Mammary epithelial cell (primary cell): ENCODE measurements at places on chromosomes 7 and 10.

GRCh38 chr10:132556994-132557441, 19.4 kb downstream of the INPP5A start:
- DNase-seq, result no peak

DNA sequence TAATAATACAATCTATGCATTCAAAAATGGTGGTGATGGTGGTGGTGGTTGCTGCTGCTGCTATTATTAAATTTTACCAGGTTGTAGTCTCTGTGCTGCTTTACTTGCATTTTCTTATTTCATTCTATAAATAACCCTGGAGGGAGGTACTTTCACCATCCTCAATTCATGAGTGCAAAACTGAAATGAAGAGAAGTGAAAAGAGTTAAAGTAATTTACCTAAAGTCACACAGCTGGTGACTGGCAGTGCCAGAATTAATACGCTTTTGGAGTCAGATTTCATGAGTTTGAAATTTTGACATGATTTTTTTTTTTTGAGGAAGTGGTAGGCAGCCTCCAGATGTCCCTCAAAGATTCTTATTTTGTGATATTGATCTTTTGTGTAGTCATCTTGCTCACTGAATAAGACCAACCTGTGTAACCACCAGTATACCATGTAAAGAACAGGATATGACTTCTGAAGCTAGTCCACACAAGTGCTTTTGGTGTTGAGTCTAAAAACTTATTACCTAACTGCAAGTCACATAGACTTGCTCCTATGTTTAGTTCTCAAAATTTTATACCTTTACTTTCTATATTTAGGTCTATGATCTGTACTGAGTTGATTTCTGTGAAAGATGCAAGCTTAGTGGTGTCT, 218.8 kb downstream of the ZWINT start:
- DNase-seq, result no peak

DNA sequence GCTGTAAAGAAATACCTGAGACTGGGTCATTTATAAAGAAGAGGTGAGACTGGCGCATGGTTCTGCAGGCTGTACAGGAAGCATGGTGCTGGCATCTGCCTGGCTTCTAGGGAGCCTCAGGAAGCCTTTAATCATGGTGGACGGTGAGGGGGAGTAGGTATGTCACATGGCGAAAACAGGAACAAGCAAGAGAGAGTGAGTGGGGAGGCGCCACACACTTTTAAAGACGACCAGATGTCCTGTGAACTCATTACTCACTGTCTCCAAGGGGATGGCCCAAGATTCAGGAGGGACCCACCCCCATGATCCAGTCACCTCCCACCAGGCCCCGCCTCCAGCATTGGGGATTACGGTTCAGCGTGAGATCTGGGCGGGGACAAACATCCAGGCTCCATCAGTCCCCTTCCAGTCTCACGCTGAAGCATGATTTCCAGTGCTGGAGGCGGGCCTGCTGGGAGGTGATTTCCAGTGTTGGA, 3.2 kb downstream of the ZNF316 start:
- DNase-seq, result no peak

DNA sequence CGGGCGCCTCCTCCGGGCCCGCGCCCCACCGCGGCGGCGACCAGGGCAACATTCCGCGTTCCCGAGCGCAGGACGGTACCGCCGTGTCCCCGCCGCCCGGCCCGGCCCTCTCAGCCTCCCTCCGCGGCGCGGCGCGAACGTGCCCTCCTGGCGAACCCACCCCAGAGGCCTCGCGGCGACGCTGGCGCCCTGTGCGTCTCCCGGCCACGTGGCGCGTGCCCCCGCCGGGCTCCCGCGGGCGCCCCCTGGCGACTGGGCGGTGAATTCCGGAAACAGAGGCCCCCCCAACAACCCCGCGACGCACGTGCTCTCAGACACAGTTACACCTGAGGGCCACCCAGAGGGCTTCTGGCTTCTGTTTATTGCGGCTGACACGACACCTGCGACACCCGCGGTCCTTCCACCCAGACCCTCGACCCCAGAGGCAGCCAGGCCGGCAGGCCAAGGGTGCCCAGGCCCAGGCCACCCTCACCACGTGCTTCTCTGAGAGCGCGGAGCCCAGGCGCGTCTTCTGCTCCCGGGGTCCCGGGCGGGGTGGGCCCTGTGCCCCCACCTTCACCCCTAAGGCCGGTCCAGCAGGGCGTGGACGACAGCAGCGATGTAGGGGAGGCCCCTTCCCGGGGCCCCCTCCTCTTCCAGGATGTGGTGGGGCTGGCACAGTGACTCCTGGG, at the start of gene SAP25:
TSS of gene SAP25 (minus strand) at position 210 of the 671 bp plus-strand sequence. CDS start at position 52, 158 bp downstream.
- DNase-seq, result no peak

GRCh38 chr10:132939957-132940790, 2.2 kb downstream of the CFAP46 start:
- DNase-seq, result no peak

DNA sequence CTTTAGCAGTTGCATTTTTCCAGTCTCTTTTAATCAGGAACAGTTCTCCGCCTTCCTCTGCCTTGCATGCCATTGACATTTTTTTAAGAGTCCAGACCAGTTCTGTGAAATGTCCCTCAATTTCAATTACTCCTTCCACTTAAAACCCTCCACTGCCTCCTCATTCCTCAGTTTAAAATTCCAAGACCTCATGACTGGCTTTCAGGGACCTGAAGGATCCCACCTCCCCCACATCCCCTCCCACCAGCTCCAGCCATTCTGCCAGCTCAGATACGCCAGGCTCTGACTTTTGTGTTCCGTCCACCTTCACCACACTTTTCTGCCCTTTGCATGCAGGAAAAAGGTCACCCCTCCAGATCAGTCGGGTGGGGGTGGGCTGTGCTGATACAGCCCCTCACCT, 8.7 kb downstream of the TNRC18 start:
- DNase-seq, result no peak

DNA sequence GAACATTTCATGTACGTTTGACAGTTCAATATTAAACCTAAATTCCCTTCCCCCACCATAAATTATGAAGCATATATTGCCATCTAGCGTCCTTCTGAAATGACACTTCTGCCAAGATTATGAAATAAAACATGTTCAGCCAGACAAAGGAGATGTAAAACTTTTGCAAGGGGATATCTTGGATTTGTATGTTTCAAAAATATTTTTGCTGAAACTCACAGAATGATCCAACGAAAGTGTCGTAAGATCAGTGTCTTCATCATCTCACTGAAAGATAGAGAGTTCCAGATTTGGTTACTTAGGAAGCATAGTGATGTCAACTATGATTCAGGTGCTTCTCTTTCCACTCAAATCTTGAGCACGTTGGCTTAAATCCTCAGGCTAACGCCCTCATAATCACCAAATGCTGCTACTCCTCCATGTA, 904.3 kb downstream of the XPNPEP1 start:
- DNase-seq, result peak; percentile 2

DNA sequence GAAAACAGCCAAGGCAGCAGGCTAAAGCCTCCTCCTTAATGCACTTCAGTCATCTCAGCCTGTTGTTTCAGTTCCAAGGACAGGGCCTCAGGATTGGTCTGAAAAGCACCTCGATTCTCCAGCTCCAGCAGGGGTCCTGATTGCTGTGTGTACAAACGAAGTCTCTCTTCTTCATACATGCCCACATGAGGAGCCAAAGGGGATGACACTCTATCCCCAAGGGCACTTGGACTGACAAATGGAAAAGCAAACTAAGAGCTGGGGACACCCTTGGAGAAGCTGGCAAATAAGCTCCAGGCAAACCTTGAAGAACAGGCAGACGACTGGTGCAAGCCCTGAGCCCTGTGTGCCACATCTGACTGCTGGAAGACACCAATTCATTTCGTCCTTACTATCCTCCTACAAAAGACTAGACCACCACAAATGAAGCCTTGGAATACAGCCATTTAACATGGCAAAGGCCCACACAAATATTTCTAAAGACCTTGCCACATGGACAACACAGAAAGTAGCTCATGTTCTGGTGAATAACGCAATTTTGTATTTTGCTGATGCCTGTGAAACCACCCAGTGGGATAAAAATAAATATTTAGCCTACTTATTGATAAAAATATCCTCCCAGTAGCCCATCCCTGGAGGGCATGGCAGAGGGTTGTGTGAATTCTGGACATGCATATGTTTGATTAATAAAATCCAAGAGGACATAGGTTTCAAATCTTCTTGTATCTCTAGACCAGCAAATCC, 61.9 kb downstream of the PARD3 start:
- no peak for DNase-seq

DNA sequence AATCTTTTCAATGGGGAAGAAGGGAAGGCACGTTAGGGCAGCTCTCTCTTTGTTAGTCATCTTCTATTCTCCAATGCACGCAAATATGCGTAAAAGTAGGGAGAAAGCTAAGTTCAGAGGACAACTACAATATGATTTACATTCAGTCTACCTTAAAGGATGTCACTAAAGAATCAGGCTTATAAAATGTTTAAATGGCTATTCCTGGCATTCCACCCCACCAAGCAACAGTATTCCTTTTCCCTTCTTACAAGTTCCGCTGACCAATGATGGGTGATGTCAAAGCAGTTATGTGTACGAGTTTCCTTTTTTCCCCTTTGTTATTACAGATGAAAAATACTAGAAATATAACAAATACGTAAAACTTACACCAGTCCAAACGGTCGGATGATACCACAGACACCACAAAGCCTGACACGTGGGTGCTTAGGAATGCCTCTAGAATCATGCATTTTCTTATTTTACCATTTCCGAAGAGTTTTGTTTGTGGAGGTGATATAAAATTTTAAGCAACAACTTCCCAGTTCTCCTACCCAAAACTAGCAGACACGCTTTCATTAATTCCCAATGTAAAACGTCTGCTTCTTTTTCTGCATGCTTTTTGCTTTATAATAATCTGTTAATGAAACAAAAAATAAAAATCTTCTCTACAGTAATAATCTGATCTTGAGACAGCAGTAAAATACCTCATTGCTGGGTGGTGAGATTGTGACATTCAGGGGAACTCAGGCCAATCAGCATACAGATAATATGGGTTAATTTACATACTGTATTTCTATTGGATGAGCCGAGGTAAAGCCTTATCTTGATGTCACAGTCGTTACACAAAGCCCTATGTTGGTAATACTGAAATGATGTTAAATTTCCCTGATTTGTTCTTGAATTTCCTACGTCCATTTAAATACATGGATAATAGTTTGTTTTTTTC, 708 bp upstream of the GPR85 start:
- DNase-seq, result no peak

DNA sequence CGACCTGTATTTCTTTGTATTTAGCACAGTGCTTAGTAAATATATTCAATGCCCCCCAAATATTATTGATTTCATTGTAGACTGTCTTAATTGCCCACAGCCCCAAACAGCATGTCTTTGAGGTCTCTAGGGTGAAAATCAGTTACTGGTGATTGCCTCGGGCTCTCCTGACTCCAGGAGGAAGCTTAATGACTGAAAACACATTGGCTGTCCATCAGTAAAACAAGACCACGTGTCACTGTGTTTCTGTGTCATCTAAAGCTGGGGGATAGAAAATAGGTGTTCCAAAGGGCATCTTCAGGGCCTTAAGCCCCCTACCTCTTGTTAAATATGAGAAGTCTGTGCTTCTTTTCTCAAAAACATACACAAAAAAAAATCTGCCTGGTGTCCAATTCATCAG, 67.9 kb downstream of the CACNA2D1 start:
- DNase-seq, result no peak

- DNase-seq, result no peak
Observed at GRCh38 chr10:33674491-33674890, 340.0 kb upstream of the NRP1 start.

DNA sequence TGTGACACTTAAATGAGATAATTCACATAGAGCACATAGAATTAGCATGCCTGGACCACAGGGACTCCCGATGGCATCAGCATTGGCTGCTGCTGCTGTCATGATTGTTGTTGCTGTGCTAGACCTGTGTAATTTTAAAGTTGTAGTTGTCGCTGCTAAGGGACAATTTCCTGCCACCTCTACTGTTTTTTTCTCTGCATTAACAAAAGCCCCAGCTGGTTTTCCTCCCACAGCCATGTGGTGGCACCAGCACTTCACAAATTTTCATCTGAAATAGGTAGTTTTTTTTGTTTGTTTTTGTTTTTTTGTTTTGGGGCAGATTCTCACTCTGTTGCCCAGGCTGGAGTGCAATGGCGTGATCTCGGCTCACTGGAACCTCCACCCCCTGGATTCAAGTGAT, 25.4 kb upstream of the PRXL2A start:
- DNase-seq, result peak; percentile 27

- DNase-seq, result peak; percentile 67
Observed at GRCh38 chr7:46972205-46972604, 609.7 kb downstream of the TNS3 start.

GRCh38 chr10:114045136-114046086, 1.7 kb downstream of the ADRB1 start:
- DNase-seq, result no peak

- DNase-seq, result no peak
Observed at GRCh38 chr10:3255616-3256015, 83.0 kb upstream of the PITRM1 start.

- DNase-seq, result peak; percentile 85
Observed at GRCh38 chr7:30549931-30550493, 44.7 kb upstream of the GARS1 start.

- DNase-seq, result peak; percentile 5
Observed at GRCh38 chr7:30062587-30062986, 34.4 kb downstream of the PLEKHA8 start.

DNA sequence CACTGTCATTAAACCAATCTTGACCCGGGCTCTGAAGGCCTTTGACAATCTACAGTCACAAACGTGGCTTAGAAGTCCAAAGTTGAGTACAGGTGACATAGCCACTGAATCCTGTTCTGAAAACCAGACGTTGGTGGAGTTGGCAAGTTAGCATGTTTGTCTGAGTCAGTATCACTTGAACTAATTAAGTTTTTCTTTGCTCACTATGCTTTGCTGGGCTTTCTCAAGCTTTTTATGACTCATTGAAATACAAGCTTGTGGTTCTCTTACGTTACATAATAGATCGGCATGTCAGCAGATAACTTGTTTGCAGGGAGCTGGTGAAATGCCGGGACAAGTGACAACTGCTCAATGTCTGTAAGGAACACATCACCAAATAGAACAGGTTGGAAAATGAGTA, 53.8 kb downstream of the ARL5B start:
- DNase-seq, result peak; percentile 89

GRCh38 chr10:106559442-106559841, 605.1 kb downstream of the SORCS1 start:
- peak; percentile 78 for DNase-seq

- no peak for DNase-seq
Observed at GRCh38 chr7:128738570-128739047, 550 bp upstream of the CALU start.

DNA sequence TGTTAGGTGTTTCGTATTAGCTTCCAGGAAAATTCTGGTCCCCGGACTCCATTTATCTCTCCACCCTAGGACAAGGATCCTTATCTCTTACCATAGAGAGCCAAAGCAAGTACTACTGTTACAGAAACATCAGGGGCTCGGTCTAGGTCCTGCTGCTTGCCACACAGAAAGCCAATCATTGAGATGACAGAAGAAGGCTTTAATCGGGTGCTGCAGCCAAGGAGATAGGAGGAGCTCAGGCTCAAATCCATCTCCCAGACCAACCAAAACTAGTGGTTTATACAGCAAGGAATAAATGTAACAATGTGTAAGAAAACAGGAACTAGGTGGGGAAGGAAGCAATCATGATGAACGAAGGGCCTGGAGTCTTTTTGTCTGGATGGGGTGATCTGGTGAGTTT, 22.2 kb upstream of the CACUL1 start:
- no peak for DNase-seq

- peak; percentile 73 for DNase-seq
Observed at GRCh38 chr7:22854158-22855048, 31.8 kb upstream of the TOMM7 start.

GRCh38 chr10:132293201-132293812, 14.4 kb downstream of the STK32C start:
- DNase-seq, result no peak
